ENCODE measurements at places on chromosomes 1 and 21. TPM values are rescaled to one million over a fixed set of nuclear protein-coding genes. Genes with fewer than 3 reads are reported as not detected.

DNA sequence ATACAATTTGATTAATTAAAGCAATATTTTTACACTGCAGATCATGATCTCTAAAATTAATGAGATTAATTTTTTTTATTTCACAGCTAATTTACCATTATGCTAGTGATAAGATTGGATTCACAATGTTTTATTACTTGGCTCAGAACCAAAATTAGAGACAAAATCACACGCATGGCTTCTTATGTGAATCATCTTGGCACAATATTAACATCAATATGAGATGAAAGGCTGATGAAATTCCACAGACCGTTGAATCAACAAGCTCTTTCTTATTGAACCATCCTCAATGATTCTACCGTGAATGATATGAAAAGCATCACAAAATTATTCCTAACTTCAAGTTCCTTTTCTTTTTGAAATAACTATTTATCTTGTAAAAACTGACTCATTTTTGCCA, 544.9 kb downstream of the KCNT2 start:
- no peak for DNase-seq

- DNase-seq, result no peak
Observed at GRCh38 chr1:158045639-158046038, 52.2 kb downstream of the KIRREL1 start.

GRCh38 chr1:59971464-59971911, 44.9 kb upstream of the CYP2J2 start:
- DNase-seq, result no peak

DNA sequence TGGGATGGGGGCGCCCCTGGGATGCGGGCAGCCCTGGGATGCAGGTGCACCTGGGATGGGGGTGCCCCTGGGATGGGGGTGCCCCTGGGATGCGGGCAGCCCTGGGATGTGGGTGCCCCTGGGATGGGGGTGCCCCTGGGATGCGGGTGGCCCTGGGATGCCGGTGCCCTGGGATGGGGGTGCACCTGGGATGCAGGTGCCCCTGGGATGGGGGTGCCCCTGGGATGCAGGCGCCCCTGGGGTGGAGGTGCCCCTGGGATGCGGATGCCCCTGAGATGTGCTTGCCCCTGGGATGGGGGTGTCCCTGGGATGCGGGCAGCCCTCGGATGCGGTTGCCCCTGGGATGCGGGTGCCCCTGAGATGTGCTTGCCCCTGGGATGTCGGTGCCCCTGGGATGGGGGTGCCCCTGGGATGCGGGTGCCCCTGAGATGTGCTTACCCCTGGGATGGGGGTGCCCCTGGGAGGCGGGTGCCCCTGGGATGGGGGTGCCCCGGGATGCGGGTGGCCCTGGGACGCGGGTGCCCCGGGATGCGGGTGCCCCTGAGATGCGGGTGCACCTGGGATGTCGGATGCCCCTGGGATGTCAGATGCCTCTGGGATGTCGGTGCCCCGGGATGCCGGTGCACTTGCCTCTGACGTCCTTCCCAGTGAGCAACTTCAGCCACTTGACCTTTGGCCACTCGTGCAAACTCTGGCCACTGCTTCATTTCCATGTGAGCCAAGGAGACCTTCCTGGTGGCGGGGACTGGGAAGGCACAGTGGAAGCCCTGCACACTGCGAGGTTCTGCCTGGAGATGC, 37.3 kb upstream of the SLC19A1 start:
- DNase-seq, result no peak

ACAP3 gene
- 44.1 TPM for polyA plus RNA-seq

DNA sequence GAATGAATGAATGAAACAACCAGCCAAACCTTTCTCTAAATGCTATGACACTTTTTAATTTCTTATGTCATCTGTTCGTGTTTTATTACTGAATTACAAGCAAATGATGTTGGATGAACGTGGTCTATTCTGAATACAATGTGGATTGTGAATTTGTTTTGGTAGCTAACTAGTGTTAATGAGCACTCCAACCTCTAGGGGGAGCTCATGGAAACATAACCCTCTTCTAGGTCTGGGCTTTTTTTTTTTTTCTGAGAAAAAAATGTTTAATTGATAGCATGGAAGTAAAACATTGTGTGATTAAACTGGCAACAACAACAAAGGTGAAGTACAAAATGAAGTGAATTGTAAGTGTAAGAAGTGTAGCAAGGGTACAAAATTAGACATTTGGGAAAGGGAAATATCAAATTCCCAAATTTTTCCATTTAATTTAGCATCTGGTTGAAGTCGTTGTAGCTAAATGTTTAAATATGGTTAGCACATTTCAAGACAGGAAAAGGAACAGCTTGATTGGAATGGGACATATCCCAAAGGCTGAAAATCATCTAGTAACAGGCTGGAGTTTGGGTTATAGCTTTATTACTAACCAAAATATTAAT, 42.6 kb upstream of the PTGS2 start:
- DNase-seq, result no peak

DNA sequence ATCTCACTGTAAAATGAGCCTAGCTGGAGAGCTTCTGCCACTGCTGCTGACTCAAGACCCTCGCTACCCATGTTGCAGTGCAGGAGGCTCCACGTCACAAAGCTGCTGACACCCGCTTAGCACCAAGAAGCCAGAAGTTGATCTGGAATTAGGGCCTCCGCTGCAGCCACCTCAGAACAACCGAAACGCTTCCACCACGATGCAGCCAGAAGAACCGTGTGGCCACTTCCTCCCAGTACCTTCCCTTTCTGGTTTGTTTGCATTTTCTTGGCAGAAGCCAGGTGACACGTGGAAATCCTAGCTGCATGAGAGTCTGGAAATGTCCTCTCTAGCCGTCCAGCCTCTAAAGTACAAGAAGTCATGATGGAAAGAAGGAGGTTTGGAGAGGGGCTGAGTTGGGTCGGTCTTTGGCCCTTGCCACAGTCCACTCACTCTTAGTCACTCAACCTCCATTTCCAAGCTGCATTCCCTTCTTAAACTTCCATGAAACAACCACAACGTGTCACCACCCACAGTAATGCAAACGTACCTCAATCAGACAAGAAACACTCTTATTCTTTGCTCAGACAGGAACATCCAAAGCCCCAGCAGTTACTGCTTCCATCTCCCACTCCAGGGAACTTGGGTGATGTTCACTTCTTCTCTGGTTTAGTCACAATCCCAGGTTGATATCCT, 10.0 kb upstream of the CDA start:
- no peak for DNase-seq

SMIM12 gene
- polyA plus RNA-seq, result 30.6 TPM

DNA sequence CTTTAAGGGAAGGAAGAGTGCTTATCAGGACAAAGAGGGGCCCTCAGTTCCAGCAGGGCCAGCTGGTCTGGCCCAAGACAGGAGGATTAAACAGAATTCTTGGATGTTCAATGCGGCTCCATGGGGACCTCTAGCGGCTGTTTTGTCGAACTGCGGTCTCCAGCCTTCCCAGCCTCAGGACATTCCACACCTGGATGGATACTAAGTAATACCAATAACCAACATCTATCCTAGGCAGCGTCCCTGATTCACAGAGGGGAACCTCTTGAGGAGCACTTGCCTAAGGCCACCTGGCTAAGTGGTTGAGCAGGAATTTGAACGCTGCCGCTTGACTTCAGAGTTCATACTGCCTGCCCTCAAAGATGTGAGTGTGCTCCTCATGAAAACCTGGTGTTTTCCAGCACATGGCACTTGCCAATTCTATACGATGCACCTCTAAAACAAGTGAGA, 15.5 kb upstream of the CD247 start:
- DNase-seq, result peak; percentile 47

CAMK1G gene
- 1.4 TPM for polyA plus RNA-seq

DNA sequence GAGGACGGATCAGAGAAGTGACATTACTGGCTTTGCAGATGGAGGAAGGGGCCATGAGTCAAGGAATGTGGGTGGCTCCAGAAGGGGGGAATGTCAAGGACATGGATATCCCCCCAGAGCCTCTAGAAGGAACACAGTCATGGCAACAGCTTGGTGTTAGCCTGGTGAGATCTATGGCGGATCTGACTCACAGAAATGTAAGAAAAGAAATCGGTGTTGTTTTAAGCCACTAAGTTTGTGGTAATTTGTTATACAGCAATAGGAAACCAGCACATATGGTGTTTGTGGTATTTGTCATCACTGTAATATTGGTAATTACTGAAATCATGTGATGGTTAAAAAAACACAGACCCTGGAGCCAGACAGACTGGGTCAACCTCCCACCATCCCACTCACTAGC, 236.2 kb downstream of the SETD4 start:
- no peak for DNase-seq

DNA sequence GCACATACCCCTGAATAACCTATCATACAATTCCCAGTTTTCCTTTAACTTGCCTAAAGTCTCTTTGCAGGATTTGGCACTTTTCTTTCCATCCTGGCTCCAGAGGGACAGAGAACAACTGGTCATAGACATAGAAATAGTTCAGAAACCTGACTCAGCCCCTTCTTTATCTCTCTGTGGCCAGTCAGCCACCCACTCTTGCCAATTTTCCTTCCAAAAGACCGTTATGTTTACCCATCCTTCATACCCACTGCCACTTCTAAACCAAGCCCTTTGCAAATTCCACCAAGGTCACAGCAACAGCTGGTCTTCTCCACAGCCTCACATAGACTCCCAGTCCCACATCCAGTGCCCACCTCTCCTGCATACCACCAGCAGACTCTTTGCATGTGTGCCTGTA, 127.2 kb upstream of the FGGY start:
- DNase-seq, result no peak

TNFRSF14 gene
- 20.7 TPM for polyA plus RNA-seq

GRCh38 chr21:23725576-23725975, 1881.7 kb downstream of the MRPL39 start:
- DNase-seq, result no peak

GSTM1 gene
- 2.7 TPM for polyA plus RNA-seq

DNA sequence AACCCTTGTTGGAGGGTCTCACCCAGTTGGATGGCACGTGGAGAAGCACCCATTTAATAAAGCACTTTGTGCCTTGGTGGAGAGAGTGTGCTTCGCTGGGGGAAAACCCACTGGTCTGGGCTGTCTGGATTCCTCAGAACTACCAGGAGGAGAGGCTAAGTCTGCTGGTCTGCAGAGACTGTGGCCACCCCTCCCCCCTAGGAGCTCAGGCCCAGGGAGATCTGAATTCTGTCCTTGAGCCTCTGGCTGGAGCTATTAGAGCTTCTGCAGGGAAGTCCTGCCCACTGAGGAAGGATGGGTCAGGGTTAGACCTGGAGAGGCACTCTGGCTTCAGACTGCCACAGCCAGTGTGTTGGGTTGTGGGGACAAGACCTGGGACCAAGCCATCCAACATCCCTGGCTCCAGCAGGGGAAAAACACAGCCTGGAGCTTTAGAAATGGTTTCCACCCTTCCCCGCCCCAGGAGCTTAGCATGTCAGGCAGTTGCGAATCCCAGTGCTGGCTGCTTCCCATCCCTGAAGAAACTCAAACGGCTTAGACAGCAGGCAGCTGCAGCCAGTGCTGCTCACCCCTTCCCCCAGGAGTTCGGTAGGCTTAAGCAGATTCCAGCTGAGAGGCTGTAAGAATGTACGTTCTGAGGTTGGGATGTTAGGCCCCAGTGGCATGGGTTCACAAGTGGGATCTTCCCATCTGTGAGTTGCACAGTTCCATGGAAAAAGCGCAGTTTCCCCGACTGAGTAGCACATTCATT, 288.3 kb downstream of the TGFB2 start:
- DNase-seq, result no peak

FAM110D gene
- polyA plus RNA-seq, result 1.1 TPM

DNA sequence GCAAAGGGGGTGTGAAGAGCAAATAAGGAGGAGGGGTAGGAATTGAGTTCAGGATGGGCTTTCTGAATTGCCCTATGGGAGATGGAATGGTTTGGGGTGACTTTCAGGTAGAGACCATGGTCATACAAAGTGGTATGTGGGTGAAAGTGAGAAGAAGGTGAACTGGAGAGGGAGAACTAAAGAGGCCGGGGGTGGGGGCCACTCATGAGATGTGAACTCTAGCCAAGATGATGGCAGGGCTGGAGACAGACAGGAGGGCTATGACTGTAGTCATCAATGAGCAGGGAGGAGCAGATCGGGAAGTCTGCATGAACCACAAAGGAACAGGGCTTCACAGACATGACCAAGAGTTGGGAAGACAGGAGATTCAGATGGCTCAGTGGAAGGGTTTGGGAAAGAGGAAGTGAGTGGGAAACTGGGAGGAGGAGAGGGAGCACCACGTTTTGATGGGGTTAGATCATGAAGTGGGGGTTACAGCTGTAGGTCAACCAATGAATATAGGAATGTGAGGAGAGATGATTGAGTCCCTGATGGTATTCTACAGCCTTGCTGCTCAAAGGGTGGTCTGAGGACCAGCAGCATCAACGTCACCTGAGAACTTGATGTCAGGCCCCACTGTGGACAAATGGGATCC, 20.7 kb upstream of the LRRC8D start:
- no peak for DNase-seq

GRCh38 chr1:109625176-109625575, 5.5 kb downstream of the AMPD2 start:
- no peak for DNase-seq

- DNase-seq, result no peak
Observed at GRCh38 chr1:89104687-89105086, 21.2 kb downstream of the GBP2 start.

DNA sequence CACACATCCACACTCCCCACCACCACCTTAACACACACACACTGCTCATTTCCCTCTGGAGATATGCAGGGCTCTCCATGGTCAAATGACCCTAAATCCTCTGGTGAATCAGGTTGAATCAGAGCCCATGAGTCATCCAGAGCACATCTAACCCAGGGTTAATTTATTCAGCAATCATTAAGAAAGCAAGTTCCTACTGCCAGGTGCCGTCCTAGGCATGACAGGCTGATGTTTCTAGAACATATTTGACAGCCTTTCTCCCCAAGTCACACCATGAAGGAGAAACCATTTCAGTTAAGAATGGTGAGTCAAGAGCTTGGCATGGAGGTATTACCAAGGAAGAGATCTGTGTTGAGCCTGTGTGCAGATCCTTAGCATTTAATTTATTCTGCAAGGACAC, 194.3 kb upstream of the CAMK1G start:
- DNase-seq, result no peak

DRAXIN gene
- 0.92 TPM for polyA plus RNA-seq

OR2W3 gene
- not detected for polyA plus RNA-seq

GRCh38 chr1:190176776-190177175, 300.9 kb downstream of the BRINP3 start:
- DNase-seq, result no peak

KCNE1 gene
- 0.53 TPM for polyA plus RNA-seq

DNA sequence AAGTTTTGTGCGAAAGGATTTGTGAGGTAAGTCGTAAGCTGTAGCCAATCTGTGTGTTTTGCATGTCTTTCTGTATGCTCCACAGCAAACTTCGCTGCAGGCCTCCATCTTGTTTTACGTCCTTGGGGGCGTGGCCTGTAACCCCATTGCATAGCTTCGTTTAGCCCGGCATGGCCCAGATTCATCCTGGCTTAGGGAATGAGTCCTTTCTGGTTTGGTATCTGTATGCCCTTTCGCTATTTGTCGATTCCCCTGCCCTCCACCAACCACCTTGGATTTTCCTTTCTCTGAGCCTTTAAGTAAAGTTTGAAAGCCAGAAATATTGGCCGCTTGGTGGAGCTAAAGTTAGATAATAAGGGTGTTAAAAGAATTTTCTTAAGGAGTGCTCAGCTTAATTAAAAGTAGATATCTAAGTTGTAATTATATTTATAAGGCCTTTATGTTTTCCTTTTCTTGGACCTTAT, 1.1 kb downstream of the THEM4 start:
- no peak for DNase-seq

DNA sequence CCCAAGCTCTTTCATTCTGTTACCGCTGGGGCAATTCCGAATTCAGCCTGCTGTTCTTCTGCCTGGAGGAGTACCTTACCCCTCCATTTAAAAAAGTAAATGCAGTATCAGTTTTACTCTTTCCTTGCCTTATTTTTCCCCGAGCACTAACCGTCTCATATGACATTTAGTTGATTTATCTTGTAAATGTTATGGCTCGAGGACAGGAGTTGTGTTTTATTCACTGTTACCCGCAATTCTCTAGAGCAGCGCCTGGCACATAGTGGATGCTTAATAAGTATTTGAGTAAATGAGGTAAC, 425 bp upstream of the TADA1 start:
- no peak for DNase-seq

All from left renal pelvis (tissue), 4 donors.